ENCODE measurements at places on chromosomes 13 and 19.

- no peak for DNase-seq
These were observed at the start of gene CEACAM1 for GRCh38 chr19:42528354-42529247. TSS of gene CEACAM1 (minus strand) at chr19:42528481. CDS start at chr19:42528374, 107 bp downstream.

DNA sequence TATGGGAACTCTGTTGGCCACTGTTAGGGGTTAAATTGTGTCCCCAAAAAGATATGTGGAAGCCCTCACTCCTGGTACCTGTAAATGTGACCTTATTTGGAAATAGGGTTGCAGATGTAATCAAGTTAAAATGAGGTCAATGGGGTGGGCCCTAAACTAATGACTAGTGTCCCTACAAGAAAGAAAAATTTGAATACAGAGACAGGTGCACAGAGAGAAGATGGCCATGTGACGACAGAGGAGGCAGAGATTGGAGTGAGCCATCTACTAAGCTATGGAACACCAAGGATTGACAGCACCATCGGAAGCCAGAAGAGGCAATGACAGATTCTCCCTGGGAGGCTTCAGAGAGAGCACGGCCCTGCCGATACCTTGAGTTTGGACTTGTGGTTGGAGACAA, 16.5 kb downstream of the POU2F2 start:
- DNase-seq = no peak

DNA sequence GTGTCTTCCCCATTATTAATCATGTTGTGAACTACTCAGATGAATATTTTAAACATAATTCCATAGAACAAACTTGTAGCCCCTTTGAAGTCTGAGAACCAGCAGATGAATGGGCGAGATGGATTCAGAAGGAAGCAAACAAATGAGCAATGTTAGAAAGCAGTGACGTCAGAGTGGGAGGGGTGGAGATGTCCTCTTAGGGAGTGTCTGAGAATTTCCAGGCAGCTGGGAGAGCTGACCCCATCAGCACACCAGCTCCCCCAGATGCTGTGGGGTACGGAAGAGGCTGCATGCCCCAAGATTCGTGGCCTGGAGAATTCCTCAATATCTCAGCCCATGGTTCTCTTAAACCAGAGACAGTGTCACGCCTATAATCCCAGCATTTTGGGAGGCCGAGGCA, 68.6 kb downstream of the DPF1 start:
- no peak for DNase-seq

GRCh38 chr13:40639221-40639681, 27.2 kb downstream of the FOXO1 start:
- no peak for DNase-seq

- DNase-seq = no peak
These were observed 103.5 kb downstream of the FOXO1 start for GRCh38 chr13:40562975-40563349.

DNA sequence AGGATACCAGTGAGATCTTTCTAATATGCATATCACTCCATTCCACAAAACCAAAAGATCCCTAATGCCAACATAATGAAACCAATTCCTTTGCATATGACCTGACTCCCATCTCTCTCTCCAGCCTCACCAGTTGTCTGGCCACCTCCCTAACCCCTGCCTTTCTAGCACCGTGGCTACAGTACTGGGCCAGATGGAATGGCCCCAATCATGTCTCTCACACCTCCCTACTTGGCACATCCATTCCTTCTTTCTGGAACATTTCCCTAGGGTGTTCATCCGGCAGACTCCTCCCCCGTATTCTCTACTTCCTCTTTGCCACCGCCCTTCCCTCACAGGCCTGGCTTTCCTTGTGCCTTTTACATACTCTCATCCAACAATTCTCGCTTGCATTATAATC, 62.0 kb downstream of the GPALPP1 start:
- no peak for DNase-seq
